ENCODE measurements at places on chromosomes 11 and 22.

- DNase-seq = no peak
These were observed 188.8 kb downstream of the BLID start for GRCh38 chr11:121927097-121927785.

GRCh38 chr11:64430645-64431044 is 71.7 kb downstream of the RPS6KA4 start:
- no peak for DNase-seq

DNA sequence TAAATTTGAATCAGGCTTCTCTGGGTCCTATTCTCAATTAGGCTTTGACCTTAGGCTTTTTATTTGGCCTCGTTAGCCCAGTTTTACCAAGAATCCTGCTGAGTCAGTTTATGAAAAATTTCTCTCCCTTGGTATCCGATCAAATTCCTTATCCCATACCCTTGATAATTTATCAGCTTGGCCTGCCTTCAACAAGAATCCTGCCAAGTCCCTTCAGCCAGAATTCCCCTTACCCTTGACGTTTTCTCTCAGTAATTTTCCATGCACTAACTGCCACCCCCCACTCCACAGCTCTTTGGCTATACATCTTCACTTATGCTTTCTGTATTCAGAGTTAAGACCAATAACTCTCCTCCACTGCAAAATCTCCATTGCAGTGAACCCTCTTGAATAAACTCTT is 811.0 kb upstream of the CCDC90B start:
- DNase-seq = no peak

GRCh38 chr22:21974058-21974649 is 8.4 kb downstream of the TOP3B start:
- no peak for DNase-seq

- DNase-seq = no peak
These were observed 39.2 kb upstream of the LMO2 start for GRCh38 chr11:33931067-33931466.

DNA sequence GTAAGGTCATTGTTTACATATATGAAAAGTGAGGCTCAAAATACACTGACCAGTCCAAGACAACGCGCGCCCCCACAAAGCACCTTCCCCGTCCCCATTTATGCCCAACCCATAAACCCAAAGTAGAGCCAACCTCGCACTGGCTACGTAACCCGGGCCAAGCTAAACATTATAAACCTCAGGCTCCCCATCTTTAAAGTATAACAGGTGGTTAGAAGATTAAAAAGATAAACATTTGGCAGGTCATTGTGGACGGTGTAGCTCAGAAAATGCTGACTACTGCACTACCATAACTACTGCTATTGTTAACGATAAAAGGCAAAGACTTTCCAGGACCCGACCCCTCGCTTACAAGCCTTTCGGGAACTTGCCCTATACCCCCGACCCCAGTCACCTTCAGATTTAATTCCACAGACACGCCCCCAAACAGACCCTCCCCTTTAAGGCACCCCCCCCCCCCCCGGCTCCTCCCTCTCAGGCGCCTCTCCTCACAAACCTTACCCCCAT is 470 bp downstream of the NUMA1 start:
- DNase-seq = no peak

DNA sequence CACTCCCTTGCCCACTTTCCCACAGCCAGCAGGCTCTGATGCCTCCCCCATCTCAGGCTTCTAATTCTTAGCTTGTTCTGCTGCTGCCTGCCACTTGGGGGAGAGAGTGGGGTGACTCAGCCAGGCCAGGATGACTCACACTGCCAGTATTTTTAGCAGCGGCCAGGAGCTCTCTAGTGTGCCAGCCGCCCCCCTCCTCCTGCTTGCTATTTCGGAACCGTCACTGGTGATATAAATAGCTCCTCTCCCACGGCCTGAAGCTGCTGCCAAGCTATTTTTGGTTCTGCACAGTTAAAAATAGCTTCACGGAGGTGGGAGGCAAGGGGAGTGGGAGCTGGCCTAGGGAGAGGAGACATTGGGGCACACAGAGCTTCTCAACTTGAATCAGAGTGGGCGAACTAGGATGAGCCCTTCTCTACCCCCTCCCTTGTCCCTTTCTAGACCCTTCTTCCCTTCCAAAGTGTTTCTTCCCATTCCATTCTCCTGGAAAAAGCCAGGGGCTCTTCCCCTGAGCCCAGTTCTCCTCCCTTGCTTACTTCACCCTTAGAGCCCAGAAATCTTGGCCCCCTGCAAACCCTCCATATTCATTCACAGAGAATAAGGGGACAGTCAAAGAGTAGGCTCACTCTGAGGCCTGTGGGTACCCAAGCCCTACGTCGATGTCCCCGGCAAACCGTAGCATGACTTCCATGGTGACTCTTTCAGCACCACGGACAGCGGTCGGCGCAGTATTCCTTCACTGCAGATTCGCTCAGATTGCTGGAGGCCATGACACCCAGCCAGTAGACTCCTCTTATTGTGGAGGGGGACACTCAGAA is 2.5 kb upstream of the NPAS4 start:
- DNase-seq = no peak

- DNase-seq = no peak
These were observed 98.7 kb downstream of the MORC2 start for GRCh38 chr22:30869667-30870395.

GRCh38 chr11:31419669-31420068 is 50.0 kb downstream of the DNAJC24 start:
- DNase-seq = no peak

DNA sequence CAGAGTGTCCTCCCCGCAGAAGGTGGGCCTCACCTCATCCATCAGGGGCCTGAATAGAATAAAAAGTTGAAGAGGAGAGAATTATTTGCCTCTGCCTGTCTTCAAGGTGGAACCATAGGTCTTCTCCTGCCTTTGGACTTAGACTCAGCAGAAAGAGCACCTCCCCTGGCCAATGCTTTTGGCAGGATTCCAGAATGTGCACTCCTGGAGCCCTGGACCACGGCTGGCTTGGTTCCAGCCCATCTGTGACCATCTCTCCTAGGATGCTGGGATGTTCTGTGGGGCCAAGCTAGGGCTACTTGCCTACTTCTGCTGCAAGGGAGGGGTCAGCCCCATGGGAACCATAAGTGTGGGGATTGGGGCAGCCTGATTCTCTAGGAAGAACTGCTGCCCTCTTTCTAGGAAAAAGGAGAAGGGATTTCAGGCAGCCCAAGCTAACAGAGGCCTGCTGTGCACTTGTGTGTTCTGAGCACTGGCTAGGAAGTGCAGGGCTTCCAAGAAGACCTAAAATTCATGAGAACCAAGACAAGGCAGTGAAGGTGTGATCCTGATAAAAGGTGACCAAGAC is 32.2 kb upstream of the SHANK2 start:
- DNase-seq = no peak
